Activated CD4-positive, alpha-beta T cell treated with anti-CD3 and anti-CD28 coated beads for 36 hours (primary cell): ENCODE measurements at places on chromosomes 4 and X.

DNA sequence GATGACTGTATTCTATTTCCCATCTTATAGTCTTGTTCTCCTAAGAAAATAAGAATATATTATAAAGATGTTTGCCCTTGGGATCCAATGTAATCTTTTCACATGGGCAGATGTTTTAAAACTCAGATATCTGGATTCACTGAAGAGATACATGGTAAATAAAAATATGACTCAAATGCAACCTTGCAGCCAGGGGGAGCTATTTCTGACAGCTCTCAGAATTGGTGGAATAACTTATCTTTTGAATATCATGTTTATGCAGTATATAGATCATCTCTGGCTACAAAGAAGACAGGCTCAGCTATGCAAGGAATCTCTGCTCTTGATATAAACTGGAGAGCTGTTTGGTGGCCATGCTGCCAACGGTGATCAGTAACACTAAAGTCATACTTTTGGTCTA is 274.7 kb downstream of the GLUD2 start:
- DNase-seq: no peak

- DNase-seq: no peak
These were observed 65.0 kb downstream of the LIMCH1 start for GRCh38 chr4:41602886-41603498.

GRCh38 chr4:55545151-55545550 is 1.6 kb downstream of the CLOCK start:
- DNase-seq: no peak

GRCh38 chr4:45062935-45063545 is 336.7 kb upstream of the GNPDA2 start:
- no peak for DNase-seq

- DNase-seq: no peak
These were observed 186.7 kb upstream of the WDFY3 start for GRCh38 chr4:85153221-85153620.

- no peak for DNase-seq
These were observed 81.6 kb upstream of the USP9X start for GRCh38 chrX:41003506-41004270.

GRCh38 chrX:154840856-154841255 is 6.4 kb upstream of the SMIM9 start:
- peak; percentile 6 for DNase-seq

DNA sequence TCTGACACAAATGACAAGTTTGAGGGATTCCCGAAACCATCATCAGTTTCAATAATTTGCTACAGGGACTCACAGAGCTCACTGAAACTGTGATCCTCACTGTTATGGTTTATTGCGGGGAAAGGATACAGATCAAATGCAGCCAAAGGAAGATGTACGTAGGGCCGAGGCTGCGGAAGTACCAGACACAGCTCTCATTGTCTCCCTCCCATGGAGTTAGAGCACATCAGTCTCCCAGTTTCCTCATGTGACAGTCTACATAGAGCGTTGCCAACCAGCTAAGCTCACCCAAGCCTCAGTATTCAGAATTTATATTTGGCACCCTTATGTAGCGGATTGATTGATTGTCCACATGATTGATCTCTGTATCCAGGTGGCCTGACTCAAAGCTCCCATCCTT is 137.8 kb upstream of the TENM3 start:
- DNase-seq: no peak

GRCh38 chr4:39103291-39103690 is 41.3 kb downstream of the KLHL5 start:
- DNase-seq: no peak

DNA sequence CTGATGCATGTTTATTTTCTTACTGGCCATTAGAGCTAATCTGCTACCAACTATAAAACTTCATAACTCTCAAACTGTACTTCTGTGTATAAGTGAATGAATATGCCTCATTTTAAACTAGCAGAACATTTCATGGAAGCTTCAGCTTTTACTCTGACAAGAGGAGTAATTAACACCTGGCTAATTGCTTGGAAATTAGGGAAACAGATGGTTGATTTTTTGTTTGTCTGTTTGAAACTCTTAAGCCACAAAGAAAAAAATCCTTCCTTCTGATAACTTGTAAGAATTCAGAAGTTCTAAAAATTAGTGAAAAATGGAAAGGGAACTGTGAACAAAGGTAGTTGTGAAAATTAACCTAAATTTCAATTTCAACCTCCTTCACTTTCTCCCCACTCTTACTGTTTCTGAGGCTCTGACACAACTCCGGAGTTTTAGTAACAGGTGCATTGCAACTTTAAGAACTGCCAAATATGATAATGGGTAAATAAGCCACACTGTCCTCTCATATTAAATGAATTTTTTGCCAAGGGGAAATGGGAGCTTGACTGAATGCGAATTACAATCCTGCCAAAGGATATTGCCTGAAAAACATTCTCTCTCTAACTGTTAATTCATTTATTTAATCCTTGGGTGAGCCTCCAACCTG is 1.0 kb downstream of the EGF start:
- DNase-seq: no peak

GRCh38 chrX:14718403-14718802 is 154.5 kb downstream of the FANCB start:
- DNase-seq: no peak

GRCh38 chr4:145345401-145345800 is 136.3 kb upstream of the SMAD1 start:
- DNase-seq: no peak

DNA sequence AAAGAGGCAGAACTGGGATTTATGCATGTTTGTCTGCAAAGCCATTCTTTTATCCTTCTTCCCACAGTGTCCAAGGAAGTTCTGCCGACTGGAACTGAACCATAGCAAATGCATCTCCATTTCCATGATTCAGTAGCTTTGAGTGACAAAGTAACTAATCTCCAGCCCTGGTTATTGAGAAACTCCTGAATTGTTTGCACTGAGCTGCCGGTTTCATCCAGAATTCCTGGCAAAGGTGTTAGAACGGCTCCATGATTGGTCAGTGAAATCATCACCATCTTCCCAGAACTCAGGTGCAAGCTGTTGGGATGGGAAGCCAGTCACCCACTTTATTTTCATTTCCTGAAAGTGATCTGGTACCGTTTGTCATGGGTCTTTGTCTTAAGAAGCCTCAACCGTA is 47.0 kb upstream of the SLC34A2 start:
- no peak for DNase-seq
